ENCODE measurements at places on chromosomes 5 and 9.

GRCh38 chr5:95005811-95006210 lies 279.1 kb downstream of the MCTP1 start:
- no peak for DNase-seq

DNA sequence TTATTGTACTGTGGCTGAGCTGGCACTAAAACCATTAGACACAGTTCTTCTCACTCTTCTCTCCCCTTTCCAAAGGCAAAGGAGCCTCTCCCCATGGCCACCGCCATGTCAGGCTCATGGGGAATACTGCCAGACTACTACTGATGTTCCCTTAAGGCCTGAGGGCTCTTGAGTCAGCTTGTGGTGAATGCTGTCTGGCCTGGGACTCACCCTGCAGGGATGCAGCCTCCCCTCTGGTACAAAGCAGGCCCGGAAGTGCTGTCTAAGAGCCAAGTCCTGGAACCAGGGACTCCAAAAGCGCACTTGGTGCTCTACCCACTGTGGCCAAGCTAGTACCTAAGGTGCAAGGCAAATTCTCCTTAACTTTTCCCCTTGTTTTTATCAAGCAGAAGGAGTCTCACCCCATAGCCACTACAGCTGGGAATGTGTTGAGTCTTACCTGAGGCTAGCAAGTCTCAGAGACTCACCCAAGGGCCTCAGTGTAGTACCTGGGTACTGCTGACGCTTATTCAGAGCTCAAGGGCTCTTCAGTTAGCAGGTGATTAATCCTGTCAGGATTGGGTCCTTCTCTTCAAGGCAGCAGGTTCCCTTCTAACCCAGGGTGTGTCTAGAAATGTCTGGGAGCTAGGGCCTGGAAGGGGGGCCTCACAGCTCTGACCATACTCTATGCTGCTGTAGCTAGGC lies 33.2 kb upstream of the C5orf46 start:
- no peak for DNase-seq

DNA sequence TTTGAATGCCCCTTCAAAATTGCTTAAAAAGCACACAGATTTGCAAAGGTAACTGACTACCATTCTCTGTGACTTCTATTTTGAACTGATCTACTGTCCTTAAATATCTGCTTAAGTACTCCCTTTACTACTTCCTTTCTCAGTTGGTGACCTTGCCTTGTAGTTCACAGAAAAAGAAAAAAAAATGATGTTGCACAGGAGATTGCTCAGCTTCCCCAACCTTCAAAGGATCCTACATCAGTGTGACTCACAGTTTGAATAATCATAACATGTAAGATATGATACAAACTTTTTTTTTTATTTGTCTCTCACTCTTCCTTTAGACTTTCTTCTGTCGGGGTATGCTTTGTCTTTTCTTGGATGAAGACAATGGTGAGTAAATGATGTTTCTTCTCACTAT lies 1029.6 kb downstream of the CDH12 start:
- DNase-seq = no peak

- DNase-seq = no peak
Measured at GRCh38 chr5:95935553-95936100, 26.0 kb downstream of the ELL2 start.

- DNase-seq = no peak
Measured at GRCh38 chr5:103041071-103041676, 78.8 kb downstream of the GIN1 start.

All from stimulated activated naive CD8-positive, alpha-beta T cell treated with anti-CD3 and anti-CD28 coated beads, Interleukin-15, Interleukin-2, amounts not matched to agents 100 U/mL and 50 U/mL, for 24 hours (primary cell).